ENCODE measurements at places on chromosomes 5 and 9.

- H3K36me3 ChIP-seq: peaks cover 6% of the 10 kb centered on the region
Measured at GRCh38 chr5:139451176-139451575, 11.4 kb downstream of the ECSCR start.

DNA sequence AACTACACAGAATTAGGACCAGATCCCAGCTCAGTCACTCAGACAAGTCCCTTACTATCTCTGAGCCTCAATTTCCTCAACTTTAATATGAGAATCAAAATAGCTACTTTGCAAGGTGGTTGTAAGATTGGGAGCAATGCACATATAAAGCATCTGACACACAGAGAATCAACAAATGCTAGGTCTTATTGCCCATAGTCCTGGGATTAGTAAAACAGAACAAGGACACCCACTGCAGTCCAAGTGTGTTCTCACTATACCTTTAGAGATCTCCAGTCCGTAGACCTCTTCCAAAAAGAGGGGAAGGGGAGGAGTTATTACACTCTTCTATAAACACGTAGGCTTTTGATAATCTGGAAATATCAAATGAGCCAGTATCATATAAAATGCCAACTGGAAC is 190.0 kb downstream of the CCDC192 start:
- H3K4me3 ChIP-seq: no peak overlapping the region
- no peak for DNase-seq
- H3K36me3 ChIP-seq: no peaks in the 10 kb centered on the region

GRCh38 chr5:102718819-102719218 is 36.3 kb upstream of the PAM start:
- no peak overlapping the region for H3K4me3 ChIP-seq
- H3K27me3 ChIP-seq: no peaks in the 10 kb centered on the region
- no peaks in the 10 kb centered on the region for H3K36me3 ChIP-seq
- H3K27ac ChIP-seq: peak overlapping the region; percentile 15

- no peak for DNase-seq
- H3K36me3 ChIP-seq: no peaks in the 10 kb centered on the region
- no peak overlapping the region for H3K4me3 ChIP-seq
- no peaks in the 10 kb centered on the region for H3K27me3 ChIP-seq
- no peak overlapping the region for H3K27ac ChIP-seq
Measured at GRCh38 chr9:107141967-107142366, 141.1 kb upstream of the RAD23B start.

GRCh38 chr9:84482607-84483006 is 142.0 kb upstream of the SLC28A3 start:
- no peaks in the 10 kb centered on the region for H3K27me3 ChIP-seq
- no peak overlapping the region for H3K27ac ChIP-seq
- DNase-seq: no peak
- no peaks in the 10 kb centered on the region for H3K36me3 ChIP-seq
- peaks cover 16% of the 10 kb centered on the region for H3K4me1 ChIP-seq

GRCh38 chr5:130975847-130976246 is 189.2 kb downstream of the HINT1 start:
- DNase-seq: no peak
- H3K27me3 ChIP-seq: no peaks in the 10 kb centered on the region
- no peaks in the 10 kb centered on the region for H3K4me1 ChIP-seq
- H3K4me3 ChIP-seq: no peak overlapping the region
- no peak overlapping the region for H3K27ac ChIP-seq

GRCh38 chr9:73742412-73742811 is 590.7 kb downstream of the ANXA1 start:
- no peaks in the 10 kb centered on the region for H3K4me1 ChIP-seq
- no peak overlapping the region for H3K27ac ChIP-seq
- no peak overlapping the region for H3K4me3 ChIP-seq
- no peaks in the 10 kb centered on the region for H3K36me3 ChIP-seq
- H3K27me3 ChIP-seq: no peaks in the 10 kb centered on the region

GRCh38 chr9:8779478-8779877 is 979.9 kb upstream of the DMAC1 start:
- no peaks in the 10 kb centered on the region for H3K27me3 ChIP-seq
- H3K36me3 ChIP-seq: no peaks in the 10 kb centered on the region
- no peak overlapping the region for H3K27ac ChIP-seq
- no peaks in the 10 kb centered on the region for H3K4me1 ChIP-seq

DNA sequence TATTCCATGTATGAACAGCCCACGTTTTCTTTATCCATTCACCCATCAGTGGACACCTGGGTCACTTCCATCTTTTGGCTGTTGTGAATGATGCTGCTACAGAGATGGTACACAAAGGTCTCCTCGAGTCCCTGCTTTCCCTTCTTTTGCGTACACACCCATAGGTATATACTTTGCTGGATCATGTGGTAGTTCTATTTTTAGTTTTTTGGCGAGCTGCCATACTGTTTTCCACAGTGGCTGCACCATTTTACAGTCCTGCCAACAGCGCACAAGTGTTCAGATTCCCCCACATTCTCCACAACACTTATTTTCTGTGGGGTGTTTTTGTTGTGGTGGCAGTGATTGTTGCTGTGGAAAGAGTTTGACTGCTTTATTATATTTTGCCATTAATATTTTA is 16.2 kb downstream of the RAPGEF1 start:
- H3K36me3 ChIP-seq: no peaks in the 10 kb centered on the region
- no peaks in the 10 kb centered on the region for H3K27me3 ChIP-seq
- no peak for DNase-seq

GRCh38 chr9:17063535-17064135 is 71.2 kb upstream of the CNTLN start:
- H3K27ac ChIP-seq: no peak overlapping the region
- H3K36me3 ChIP-seq: no peaks in the 10 kb centered on the region
- no peaks in the 10 kb centered on the region for H3K27me3 ChIP-seq

GRCh38 chr9:4686584-4686983 is 7.2 kb downstream of the CDC37L1 start:
- peaks cover 25% of the 10 kb centered on the region for H3K36me3 ChIP-seq
- H3K27me3 ChIP-seq: no peaks in the 10 kb centered on the region
- no peak overlapping the region for H3K4me3 ChIP-seq
- H3K27ac ChIP-seq: peak overlapping the region; percentile 66
- no peak for DNase-seq
- peaks cover 39% of the 10 kb centered on the region for H3K4me1 ChIP-seq

GRCh38 chr5:142316051-142316450 is 8.8 kb downstream of the SPRY4 start:
- no peak overlapping the region for H3K4me3 ChIP-seq
- peaks cover 86% of the 10 kb centered on the region for H3K4me1 ChIP-seq
- peak overlapping the region; percentile 38 for H3K27ac ChIP-seq
- H3K27me3 ChIP-seq: no peaks in the 10 kb centered on the region
- DNase-seq: no peak

- H3K4me1 ChIP-seq: peaks cover 9% of the 10 kb centered on the region
- no peak overlapping the region for H3K4me3 ChIP-seq
- DNase-seq: no peak
- H3K36me3 ChIP-seq: peaks cover 12% of the 10 kb centered on the region
Measured at GRCh38 chr9:128495804-128496417, 8.6 kb upstream of the GLE1 start.

GRCh38 chr5:143671674-143672569 is 140.0 kb upstream of the HMHB1 start:
- DNase-seq: no peak
- H3K27ac ChIP-seq: no peak overlapping the region
- no peak overlapping the region for H3K4me3 ChIP-seq
- H3K36me3 ChIP-seq: no peaks in the 10 kb centered on the region
- H3K27me3 ChIP-seq: no peaks in the 10 kb centered on the region

GRCh38 chr5:134446938-134447337 is 35.3 kb upstream of the CDKN2AIPNL start:
- no peaks in the 10 kb centered on the region for H3K4me1 ChIP-seq
- H3K4me3 ChIP-seq: no peak overlapping the region
- no peak overlapping the region for H3K27ac ChIP-seq
- DNase-seq: no peak
- no peaks in the 10 kb centered on the region for H3K36me3 ChIP-seq
- no peaks in the 10 kb centered on the region for H3K27me3 ChIP-seq

DNA sequence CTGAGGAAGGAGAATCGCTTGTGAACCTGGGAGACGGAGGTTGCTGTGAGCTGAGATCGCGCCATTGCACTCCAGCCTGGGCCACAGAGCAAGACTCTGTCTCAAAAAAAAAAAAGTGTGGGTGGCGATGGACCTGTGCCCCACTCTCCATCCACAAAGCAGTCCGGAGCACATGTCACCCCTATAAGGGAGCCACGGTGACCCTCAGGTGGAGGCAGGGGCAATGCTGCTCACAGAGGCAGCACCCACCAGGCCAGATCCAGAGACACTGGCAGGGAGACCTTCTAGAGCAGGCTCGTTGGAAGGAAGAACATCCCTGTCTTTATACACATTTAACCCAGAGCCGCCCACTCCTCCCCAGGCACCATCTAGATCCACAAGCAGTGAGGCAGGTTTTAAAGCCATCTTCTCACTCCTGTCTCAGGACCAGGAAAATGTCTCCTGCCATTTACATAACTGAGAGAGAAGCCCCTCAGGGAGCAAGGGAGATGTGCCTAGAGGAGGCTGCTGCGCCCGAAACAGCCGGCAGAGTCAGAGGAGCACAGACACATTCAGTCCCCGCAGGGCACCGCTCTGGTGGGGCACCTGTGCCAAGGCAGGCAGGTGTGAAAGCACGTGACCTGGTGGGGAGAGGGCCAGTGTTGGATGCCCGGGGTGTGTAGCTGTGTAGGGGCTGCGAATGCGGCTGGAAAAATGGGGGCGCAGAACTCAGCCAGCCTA is 31.6 kb upstream of the ADAMTS2 start:
- H3K27me3 ChIP-seq: no peaks in the 10 kb centered on the region
- H3K27ac ChIP-seq: no peak overlapping the region
- H3K4me3 ChIP-seq: no peak overlapping the region
- no peaks in the 10 kb centered on the region for H3K36me3 ChIP-seq

DNA sequence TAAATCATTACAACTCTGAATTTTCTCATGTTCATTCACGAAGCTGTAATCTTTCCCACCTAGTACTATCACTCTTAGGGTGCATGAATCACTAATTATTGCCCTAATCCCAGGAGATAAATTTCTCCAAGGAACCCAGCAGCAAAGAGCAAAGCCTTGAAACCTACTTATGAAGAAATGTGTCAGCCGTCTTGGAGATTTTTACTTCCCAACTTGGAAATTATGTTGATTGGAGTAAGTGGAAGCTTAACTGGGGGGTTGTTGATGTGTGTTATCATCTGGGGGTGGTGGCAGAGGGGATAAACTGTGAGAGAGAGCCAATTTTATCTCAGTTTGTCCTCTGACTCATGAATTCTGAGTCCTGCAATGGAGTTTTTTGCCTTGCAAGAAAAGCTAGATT is 440.5 kb upstream of the WWC1 start:
- no peaks in the 10 kb centered on the region for H3K27me3 ChIP-seq
- no peaks in the 10 kb centered on the region for H3K36me3 ChIP-seq
- no peak overlapping the region for H3K4me3 ChIP-seq
- H3K27ac ChIP-seq: no peak overlapping the region
- no peak for DNase-seq

GRCh38 chr5:176425138-176425537 is 8.8 kb upstream of the CLTB start:
- no peak for DNase-seq
- no peaks in the 10 kb centered on the region for H3K27me3 ChIP-seq
- no peaks in the 10 kb centered on the region for H3K4me1 ChIP-seq
- H3K27ac ChIP-seq: no peak overlapping the region
- no peak overlapping the region for H3K4me3 ChIP-seq

- no peaks in the 10 kb centered on the region for H3K4me1 ChIP-seq
- no peak for DNase-seq
- no peaks in the 10 kb centered on the region for H3K27me3 ChIP-seq
- no peak overlapping the region for H3K4me3 ChIP-seq
- no peak overlapping the region for H3K27ac ChIP-seq
Measured at GRCh38 chr5:57435701-57436134, 46.9 kb downstream of the ACTBL2 start.
